Stimulated activated CD8-positive, alpha-beta memory T cell treated with anti-CD3 and anti-CD28 coated beads, Interleukin-2, amount 100 ng/mL, for 1 hour (primary cell): ENCODE measurements at places on chromosomes 4 and X.

DNA sequence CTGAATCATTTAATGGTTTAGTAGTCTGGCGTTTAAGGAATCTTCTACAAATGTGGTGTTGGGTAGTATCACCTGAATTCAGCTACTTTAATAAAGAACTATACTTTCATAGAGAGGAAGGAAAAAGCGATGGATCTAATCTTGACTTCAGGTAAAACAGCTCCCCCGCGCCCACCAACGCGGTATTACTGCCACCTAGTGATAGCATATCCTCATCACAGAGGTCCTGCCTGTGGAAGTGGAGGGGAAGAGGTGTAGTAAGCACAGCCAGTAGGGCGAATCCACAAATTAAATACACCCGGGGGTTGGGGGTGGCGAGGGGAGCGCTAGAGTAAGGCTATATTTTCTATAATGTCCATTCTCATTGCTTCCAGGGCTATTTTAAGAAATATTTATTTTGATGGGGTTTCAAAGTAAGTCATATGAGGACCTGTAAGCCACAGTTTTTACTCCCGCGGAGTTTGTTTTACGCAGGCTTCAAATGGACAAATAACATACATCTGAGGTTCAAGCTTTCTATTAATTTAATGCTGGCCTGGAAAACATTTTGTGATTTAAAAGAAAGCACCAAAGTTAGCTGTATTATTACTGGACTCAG lies 8.3 kb upstream of the DAPP1 start:
- DNase-seq, result peak; percentile 40

DNA sequence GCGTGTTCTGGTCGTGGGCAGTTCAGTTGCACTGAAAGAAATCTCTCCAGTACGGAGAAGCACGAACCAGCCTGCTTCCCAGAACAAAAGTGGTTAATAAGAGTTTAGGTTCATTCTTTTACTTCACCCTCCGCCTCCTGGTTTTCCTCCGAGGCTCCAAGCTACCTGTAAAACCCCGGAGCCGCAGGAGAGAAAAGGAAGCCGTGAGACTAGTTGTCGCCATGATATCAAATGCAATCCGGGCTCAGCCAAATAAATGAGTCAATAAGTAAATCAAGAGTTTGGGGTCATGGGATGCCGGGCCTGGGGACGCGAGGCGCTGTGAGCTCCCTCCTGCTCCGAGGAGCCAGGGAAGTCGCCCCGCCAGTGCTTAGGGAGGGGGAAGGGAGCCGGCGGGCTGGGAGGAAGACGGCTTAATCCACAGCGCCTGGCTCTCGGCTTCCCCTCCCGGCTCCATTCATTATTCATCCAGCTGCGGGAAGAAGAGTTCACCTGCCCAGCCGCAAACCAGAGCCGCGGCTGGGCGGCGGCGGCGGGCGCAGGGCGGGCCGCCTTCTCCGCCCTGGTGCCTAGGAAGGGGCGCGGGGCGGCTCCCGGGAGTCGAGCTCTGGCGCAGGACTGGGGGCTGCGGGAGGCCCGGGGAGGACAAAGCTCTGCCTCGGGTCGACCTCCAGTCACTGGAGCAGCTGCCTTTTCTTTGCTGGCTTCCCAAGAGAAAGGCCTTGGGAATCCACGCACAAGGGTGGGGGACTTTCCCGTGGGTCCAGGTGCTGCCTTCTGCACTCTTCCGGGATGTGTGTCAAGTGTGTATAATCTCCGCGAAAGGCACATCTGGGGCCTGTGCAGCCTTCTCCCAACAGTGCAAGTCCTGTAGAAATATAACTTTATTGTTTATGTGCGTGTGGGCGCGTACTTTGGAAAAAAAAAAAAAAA lies 1.7 kb downstream of the FRAS1 start:
- no peak for DNase-seq

- no peak for DNase-seq
Observed at GRCh38 chrX:2928191-2928582, 952 bp downstream of the ARSD start.

GRCh38 chr4:174549721-174550120 lies 27.4 kb upstream of the HPGD start:
- no peak for DNase-seq

DNA sequence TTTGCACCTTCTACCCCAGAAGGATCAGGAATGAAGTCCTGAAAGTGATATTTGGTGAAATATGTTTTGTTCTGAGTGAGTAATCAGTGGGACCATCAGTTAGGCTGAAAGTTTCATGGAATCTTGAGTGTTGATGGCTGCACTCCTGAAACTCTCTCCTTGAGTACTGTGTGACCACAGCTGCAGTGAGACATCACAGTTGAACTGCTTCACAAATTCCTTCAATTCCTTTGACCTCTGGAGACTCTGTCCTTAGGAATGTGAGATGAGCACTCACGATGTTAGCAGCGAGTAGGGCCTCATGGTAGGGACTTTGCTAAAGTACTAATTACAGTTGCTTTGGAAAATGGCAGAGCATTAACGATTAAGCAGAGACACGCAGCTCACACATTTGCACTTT lies 142.9 kb upstream of the SLC4A4 start:
- no peak for DNase-seq

- DNase-seq, result no peak
Observed at GRCh38 chr4:60948008-60948407, 252.1 kb upstream of the ADGRL3 start.

DNA sequence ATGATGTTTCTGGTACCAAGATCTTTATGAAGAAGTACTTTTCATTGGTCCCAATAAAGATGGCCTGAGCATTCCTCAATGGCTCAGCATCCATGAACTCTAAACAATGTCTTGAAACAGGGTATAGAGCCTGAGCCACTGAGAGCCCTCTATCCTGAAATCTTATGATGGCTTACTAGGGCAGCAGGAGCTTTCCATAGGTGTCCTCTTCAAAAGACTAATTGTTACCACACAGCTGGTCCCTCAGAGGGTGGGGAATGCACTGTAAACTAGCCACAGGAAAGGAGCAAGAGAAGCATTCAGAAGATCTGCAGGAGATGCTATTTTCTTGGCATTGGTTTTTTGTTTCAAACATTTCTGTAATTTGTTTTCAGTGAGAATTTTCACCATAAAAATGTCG lies 5.6 kb upstream of the BANK1 start:
- DNase-seq, result no peak

GRCh38 chr4:66575008-66575696 lies 904.9 kb upstream of the EPHA5 start:
- DNase-seq, result no peak

DNA sequence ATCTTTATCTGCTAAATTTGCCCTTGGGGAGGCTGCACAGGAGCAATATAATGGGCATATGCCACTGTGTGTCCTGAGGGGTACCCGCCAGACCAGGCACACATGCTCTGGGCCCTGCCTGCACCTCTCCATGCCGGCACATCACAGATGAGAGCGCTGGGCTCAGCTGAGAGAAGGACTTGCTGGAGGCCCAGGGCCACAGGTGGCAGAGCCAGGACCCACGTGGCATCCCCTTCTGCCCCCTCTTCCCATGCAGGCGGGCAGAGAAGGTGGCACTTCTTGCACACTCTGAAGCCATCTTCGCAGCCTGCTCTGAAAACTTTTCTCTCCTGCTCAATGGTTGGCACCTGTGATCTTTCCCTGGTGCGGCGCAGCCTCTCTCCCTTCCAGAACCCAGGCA lies 20.1 kb downstream of the CPZ start:
- no peak for DNase-seq

- no peak for DNase-seq
Observed at GRCh38 chrX:110588164-110588563, 207.5 kb downstream of the CHRDL1 start.

- DNase-seq, result no peak
Observed at GRCh38 chrX:96407981-96408380, 276.7 kb upstream of the DIAPH2 start.

DNA sequence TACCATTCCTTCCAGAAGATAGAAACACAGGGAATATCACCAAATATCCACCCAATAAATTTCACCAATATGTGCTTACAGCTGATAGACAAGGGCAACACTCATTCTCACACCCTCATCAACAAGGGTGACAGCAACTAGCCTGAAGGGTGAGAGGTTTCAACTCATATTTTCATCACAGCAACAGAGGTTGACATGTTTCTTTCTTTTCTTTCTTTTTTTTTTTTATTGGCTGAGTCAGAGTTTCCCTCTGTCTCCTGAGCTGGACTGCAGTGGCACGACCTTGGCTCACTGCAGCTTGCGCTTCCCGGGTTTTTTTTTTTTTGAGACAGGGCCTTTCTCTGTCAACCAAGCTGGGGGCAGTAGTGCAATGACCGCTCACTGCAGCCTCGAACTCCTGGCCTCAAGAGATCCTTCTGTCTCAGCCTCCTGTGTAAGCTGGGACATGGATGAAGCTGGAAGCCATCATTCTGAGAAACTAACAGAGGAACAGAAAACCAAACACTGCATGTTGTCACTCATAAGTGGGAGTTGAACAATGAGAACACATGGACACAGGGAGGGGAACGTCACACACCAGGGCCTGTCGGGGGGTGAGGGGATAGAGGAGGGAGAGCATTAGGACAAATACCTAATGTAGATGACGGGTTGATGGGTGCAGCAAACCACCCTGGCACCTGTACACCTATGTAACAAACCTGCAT lies 27.5 kb upstream of the ASMTL start:
- DNase-seq, result no peak
